ENCODE measurements at places on chromosomes 1 and 21.

GRCh38 chr1:167221126-167221737 is 546 bp downstream of the POU2F1 start:
- DNase-seq: peak; percentile 13

GRCh38 chr1:244839656-244840055 is 4.2 kb downstream of the COX20 start:
- DNase-seq: no peak

- no peak for DNase-seq
Observed at GRCh38 chr1:192937128-192937527, 122.0 kb downstream of the UCHL5 start.

DNA sequence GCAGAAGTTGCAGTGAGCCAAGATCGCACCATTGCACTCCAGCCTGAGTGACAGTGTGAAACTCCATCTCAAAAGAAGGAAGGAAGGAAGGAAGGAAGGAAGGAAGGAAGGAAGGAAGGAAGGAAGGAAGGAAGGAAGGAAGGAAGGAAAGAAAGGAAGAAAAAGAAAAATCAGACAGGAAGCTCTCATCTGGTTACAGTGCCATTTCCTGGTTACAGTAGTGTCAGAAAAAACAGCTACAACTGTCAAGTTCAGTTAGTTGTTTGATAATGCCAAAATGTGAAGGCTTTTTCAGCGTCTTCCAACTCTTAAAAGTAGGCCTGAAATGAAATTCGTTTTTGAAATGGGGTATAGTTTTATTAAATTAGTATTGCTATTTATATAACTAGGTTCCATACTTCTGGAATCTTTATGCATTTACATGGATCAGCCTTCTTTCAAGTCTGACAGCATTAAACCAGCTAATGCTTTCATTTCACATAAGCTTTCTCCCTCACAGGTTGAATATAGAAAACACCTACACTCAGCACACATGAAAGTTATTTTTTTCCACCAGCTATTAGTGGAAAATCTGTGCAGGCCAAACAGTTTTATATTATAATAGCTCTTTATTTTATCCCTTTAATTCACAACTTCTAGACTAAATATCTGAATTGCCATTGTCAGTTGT is 21.2 kb downstream of the PTPN22 start:
- no peak for DNase-seq

DNA sequence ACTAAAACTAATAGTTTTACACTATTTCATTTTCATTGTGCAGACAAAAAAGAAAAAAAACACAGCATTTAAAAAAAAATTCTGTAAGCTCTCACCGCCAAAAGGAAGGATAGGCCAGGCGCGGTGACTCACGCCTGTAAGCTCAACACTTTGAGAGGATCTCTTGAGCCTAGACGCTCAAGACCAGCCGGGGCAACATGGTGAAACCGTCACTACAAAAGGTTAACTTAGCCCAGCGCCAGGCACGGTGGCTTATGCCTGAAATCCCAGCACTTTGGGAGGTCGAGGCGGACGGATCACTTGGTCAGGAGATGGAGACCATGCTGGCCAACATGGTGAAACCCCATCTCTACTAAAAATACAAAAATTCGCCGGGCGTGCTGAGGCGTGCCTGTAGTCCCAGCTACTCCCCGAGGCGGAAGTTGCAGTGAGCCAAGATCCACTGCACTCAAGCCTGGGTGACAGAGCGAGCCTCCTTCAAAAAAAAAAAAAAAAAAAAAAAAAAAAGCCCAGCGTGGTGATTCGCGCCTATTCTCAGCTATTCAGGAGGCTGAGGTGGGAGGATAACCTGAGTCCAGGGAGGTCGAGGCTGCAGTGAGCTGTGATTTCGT is 14.3 kb upstream of the SPEN start:
- peak; percentile 38 for DNase-seq

GRCh38 chr1:247316590-247317197 is 15.0 kb downstream of the ZNF496 start:
- no peak for DNase-seq

DNA sequence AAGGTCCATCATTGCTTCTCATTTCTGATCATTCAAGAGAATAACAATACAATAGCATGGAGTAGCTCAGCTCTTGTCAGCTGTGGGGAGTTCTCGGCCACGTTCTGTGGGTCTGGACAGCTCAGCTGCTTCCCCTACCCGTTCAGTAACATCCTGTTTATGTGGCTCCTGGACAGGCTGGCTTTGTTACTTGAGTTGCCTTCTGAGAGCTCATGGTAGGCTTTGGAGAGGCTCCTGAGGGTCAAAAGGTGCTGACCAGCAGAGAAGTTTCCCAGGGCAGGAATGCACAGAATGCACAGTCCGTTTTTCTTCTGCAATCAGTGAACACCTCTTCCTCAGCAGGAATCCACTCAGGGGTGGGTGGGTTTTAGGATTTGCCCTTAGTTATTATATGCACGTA is 36.0 kb downstream of the KAZN start:
- DNase-seq: no peak

GRCh38 chr1:46506470-46507219 is 17.0 kb downstream of the DMBX1 start:
- DNase-seq: no peak

DNA sequence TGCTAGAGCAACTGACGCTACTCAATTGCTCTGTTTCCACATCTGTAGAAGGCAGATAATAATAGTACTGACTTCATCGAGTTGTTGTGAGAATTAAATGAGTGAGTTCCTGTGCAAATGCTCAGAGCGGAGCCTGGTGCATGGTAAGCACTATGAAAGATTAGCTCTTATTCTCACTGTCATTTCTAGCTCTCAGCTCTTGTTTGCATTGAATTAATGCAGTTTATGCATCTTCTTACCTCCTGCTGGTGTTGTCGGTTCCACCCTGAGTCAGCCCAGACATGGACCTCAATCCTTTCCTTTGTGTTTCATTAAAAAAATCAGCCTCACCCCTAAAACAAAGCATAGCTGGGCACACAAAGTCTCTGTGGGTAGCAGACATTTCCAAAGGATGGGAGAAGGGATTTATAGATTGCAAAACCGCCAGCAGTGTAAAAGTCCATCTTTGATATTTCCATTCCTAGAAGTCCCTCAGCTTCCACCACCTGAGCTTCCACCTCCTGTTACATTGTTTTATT is 254.4 kb upstream of the CSF3R start:
- DNase-seq: no peak

- no peak for DNase-seq
Observed at GRCh38 chr1:59592924-59593323, 221.8 kb upstream of the HOOK1 start.

DNA sequence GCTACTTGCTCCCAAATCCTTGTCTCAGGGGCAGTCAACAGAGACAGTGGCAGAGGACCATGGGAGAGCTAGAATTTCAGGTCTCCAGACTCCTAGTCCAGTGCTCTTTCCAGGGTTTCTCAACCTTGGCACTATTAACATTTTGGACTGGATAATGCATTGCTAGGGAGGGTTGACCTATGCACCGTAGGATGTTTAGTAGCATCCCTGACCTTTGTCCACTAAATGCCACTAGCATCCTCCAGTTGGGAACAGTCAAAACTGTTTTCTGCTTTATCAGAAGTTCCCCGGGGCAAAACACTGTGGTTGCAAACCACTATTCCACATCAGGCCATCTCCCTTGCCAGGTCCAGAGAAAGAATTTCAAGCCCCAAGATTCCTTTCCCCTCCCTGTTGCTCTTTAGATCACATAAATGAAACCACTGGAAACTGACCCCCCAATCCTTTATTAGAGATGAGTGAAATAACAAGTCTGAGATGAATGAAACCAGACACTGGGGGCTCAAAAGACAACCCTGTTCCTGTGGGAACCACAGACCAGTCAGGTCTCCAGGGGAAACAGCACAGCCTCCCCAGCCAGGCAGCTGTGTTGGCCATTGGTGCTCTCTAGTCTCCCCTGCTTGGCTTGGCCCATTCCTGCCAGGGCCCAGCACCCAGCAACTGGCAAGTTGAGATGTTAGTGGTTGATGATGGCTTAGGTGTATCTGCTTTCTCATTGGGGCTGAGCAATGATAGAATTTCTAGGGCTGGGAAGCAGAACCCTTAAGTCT is 3.8 kb upstream of the TCEA3 start:
- DNase-seq: no peak

GRCh38 chr1:154495496-154496273 is 6.3 kb upstream of the TDRD10 start:
- no peak for DNase-seq

GRCh38 chr21:41975391-41976272 is 21.8 kb upstream of the C2CD2 start:
- no peak for DNase-seq

- no peak for DNase-seq
Observed at GRCh38 chr1:206979379-206980043, 9.3 kb upstream of the FCAMR start.

GRCh38 chr1:230355128-230355527 is 71.0 kb downstream of the PGBD5 start:
- no peak for DNase-seq

DNA sequence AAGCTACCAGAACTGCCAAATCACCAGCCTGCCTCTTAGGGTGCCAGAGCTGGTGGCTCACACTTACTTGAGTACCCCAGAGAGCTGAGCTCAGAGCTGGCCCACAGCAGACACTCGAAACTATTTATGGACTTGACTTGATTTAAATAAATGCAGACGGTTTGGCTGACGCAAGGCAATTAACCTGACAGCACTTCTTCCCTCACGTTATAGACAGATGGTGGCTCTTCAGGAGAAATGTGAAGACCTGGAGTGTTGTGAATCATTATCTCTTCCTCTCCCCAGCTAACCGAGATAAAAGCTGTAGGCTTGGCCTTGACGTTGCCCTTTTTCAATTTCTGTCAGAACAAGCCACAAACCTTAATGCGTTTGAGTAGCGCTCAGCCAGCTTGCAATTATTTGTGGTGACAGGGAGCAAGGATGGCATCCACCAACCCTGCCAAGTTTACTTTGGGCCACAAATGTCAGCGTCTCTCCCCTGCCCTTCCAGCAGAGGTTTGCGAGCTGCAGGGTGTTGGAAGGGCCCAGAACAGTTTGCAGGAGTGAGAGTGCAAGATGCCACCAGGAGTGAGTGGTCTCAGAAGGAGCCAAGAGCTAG is 34.0 kb upstream of the BCAR3 start:
- no peak for DNase-seq

- DNase-seq: peak; percentile 81
Observed at GRCh38 chr1:155206891-155207805, 549 bp downstream of the THBS3 start.

GRCh38 chr21:42574234-42575027 is 60.8 kb downstream of the SLC37A1 start:
- DNase-seq: no peak

- DNase-seq: no peak
Observed at GRCh38 chr1:7869136-7869920, 16.5 kb upstream of the UTS2 start.
